ENCODE measurements at places on chromosomes 6 and 20.

DNA sequence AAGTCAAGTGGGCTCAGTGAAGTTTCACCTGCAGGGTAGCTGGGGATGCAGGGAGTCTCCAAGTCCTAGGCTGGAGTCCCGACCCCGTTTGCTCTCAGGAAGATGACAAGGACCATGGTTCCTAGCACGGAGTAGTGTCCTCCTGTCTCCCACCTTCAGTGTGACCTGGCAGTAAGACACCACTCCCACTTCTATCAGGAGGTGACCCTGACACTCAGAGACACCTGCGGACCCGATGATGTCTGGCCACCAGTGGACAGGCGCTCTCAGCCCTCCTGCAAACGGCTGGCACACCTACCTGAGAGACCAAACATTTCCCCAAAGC lies 1.1 kb downstream of the SOD2 start:
- DNase-seq: no peak

DNA sequence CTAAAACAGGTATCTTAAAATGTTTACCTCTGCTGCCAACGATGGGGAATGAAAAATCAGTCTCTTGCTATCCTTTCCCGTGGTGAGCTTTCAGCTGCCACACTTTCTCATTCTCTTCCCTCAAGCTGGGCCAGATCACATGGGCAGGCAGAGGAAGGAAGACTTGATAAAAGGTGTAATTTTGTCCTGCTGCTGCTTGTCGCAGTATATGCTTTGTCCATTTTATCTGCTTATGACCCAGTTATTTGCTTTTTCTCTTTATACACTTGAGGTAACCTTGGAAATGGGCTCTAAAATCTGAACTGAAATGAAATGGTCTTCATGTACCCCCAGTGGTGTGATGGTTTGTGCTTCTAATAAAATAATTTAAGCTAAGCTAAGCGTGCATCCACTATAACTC lies 695.9 kb upstream of the FLRT3 start:
- DNase-seq: no peak

DNA sequence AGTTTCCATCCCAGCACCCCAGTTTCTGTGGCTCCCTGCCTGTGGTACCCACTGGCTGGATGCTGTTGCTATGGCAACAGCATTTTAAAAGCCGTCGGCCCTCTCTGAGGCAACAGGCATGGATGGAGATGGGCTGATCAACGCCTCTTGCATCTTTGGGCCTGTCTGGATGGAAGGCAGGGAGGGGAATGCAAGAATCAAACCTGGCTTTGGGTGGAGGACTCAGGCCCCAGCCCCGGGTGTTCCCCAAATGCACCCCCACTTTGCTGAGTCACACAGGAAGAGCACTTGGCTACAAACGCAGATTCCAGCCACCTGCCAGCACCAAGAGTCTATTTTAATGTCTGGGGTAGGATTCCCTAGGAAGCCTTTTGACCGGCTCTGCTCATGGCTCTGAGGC lies 45.7 kb upstream of the TGM2 start:
- no peak for DNase-seq

- peak; percentile 95 for DNase-seq
Measured at GRCh38 chr6:36423101-36423824, 19.4 kb downstream of the PXT1 start.

GRCh38 chr20:17343656-17344452 lies 117.0 kb downstream of the PCSK2 start:
- no peak for DNase-seq

- DNase-seq: peak; percentile 61
Measured at GRCh38 chr20:15942130-15942529, 631.1 kb downstream of the KIF16B start.

DNA sequence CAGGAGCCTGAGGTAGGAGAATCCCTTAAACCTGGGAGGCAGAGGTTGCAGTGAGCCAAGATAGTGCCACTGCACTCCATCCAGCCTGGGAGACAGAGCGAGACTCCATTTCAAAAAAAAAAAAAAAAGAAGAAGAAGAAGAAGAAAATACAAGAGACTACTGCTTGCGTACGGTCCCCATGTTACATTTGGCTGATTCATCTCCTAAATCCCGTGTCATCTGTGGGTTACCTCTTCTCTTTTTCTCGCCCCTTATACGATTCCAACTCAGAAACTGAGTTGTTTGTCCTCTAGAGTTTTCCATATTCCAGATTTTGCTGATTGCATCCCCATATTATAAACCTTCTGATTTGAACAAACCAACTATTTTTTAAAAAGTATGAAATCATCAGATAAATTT lies 62.4 kb upstream of the NELFCD start:
- DNase-seq: no peak

GRCh38 chr20:35317416-35318210 lies 25.4 kb upstream of the FAM83C start:
- peak; percentile 31 for DNase-seq

DNA sequence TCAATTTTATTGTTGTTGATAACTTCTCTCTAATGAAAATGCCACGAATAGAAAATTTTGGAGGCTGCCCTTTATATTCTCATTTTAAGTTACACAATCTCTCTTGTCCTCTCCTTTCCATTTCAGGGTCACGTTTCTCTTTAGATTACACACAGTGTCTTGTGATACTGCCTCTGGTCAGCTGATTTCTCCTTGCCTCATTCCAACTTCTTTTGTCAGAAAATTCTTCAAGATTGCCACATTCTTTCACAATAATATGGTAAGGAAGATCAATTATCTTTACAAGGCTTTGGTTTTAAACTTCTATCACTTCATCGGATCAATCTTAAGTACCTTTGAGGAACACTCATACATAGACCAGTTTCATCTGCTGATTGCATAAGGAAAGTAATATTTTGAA lies 370.3 kb downstream of the RFPL4B start:
- DNase-seq: no peak

DNA sequence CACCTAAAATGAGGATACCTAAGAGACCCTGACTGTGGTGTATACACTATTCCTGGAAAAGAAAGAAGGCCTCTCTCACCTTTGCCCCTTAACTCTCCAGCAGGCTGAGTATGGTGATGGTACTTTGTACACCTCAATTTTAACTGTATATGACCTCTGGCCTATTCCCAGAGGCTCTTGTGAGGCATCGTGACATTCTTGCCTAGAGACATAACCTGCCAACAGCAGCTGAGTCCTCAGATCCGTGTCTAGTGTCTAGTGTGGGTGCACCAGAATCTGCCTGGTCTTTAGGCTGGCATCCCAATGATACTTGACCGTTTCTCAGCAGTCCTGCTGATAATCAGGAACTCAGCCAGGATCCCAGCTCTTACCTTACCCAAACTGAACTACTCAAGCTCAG lies 20.0 kb downstream of the TP53INP2 start:
- DNase-seq: no peak

- no peak for DNase-seq
Measured at GRCh38 chr6:101259505-101259904, 134.0 kb upstream of the GRIK2 start.

- DNase-seq: no peak
Measured at GRCh38 chr6:10250655-10251220, 164.1 kb downstream of the TFAP2A start.

DNA sequence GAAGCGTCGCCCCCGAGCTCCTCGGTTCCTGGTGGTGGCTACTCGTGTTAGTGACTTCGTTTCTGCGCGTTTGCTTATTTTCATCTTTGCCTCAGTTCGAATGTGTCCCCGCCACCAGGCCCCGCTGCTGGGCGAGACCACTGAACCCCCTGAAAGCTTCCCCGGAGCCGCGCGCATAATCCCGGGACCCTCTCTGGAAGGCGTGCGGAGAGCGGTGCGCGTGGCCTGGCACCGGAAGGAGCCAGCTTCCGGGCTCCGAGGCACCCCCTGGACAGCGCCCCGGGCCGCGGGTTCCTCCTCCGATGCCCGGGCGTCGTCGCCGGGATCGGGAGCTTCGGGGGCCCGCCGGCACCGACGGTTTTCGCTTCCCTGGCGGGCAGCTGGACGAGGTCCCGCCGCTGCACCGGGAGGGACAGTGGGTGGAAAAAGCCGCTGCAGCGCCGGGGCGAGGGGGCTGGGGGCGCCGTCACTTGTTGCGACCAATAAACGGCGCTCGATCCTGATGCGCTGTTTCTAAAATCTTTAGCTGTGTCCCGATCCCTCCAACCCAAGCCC lies 643 bp upstream of the SLC35D3 start:
- DNase-seq: no peak

DNA sequence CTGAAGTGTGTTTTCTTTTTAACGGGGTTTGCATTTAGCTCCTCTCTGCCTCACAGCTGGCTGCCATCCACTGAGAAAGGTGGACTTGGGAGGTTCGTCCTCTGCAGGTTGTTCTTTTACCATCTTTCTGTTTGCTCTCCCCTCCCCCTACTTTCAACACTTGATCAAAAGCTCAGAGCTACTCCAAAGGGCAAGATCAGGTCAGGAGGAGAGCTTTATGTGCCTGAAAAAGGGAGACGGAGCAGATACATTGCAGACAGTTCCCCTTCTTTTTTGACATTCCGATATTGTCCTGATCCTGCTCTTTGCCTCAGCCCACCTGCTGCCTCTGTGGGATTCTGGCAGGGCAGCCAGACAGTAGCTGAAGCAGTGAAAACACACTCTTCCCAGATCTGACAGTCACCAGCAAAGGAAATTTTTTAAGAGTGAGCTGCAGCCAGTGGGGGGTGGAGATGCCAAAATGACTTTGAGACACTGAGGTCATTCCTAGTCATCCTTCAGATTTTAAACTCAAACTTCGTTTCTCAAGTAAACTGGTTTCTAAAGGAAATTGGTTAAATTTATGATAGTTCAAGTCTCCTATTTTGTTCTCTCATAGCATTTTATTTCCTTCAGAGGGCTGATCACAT lies 26.5 kb downstream of the SMLR1 start:
- no peak for DNase-seq

GRCh38 chr6:129632172-129632613 lies 77.8 kb downstream of the ARHGAP18 start:
- DNase-seq: no peak

GRCh38 chr6:17910189-17910588 lies 77.2 kb downstream of the KIF13A start:
- DNase-seq: no peak

GRCh38 chr6:25352285-25352684 lies 73.1 kb downstream of the CARMIL1 start:
- no peak for DNase-seq

- DNase-seq: peak; percentile 82
Measured at GRCh38 chr6:27502508-27503435, 29.9 kb upstream of the ZNF184 start.

- no peak for DNase-seq
Measured at GRCh38 chr20:24764794-24765202, 184.3 kb upstream of the CST7 start.

DNA sequence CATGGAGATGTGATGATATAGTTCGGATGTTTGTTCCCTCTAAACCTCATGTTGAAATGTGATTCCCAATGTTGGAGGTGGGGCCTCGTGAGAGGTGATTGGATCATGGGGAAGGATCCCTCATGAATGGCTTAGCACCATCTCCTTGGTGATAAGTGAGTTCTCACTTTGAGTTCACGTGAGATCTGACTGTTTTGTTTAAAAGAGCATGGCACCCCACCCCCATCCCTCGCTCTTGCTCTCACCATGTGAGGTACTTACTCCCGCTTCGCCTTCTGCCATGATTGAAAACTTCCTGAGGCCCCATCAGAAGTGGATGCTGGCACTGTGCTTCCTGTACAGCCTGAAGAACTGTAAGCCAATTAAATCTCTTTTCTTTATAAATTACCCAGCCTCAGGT lies 10.9 kb downstream of the SLC32A1 start:
- no peak for DNase-seq

DNA sequence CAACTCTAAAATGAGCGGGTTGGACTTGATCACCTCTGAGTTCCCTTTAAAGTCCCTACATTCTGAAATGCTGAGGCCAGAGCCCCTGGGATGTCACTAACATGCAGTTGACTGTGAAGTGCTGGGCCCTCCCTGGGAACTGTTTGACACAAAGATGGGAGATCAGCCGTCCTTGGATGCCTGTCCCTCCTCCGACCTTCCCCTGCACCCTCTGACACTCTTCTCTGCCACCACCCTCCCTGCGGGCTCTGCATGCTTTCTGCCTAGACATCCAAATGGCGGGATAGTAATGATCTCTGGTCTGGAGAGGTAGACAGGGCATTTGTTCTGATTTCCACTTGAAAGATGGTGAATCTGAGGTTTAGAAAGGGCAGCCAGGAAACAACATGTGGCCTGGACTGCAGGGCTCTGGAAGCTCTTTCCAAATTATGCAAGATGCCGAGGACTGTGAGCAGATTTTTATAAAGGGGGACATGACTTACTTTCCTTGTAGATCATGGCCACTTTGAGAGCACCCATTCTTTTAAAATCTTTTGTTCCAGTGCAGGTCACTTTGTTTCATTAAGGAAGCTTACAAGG lies 113.2 kb downstream of the ZDHHC14 start:
- no peak for DNase-seq

DNA sequence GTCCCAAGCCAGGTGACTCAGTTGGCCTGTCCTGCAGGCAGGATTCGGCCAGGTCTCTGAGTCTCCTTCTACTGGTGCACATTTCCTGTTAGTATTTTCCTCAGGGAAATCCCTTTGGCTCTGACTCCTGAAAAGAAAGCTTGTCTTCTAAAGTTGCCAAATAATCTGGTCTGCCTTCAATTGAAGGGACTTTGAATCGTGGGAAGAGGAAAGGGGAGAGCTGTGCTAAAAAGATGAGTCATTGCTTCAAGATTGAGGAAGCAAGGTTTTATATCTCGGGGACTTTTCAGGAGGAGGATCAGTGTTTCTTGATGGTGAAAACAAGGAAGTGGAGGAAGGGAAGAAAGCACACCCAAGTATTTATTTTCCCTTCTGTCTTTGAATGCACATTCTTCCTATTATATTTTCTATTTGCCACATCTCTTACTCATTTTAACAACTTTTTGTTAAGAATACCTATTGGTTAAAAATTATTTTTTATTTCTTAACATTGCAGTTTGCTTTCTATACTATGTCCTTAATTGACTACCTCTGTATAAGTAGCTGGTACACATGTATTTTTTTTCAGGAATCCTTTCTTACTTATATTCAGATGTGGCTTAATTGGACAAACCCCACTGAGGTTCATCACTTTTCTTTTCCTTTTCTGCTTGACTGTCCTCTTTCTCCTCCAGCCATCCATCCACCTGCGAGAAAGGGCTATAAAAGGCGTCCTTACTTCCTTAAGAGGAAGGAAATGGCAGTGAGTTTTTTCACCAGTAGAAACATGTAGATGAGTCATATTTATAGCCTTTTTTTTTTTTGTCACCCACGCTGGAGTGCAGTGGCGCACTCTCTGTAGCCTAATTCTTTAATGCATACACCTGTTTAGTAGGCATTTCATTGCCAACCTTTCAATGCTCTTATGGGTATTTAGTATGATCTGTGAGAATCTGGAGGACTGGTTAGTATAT lies 15.0 kb upstream of the IFNGR1 start:
- peak; percentile 78 for DNase-seq

GRCh38 chr20:57691699-57692098 lies 18.1 kb downstream of the PMEPA1 start:
- DNase-seq: no peak

DNA sequence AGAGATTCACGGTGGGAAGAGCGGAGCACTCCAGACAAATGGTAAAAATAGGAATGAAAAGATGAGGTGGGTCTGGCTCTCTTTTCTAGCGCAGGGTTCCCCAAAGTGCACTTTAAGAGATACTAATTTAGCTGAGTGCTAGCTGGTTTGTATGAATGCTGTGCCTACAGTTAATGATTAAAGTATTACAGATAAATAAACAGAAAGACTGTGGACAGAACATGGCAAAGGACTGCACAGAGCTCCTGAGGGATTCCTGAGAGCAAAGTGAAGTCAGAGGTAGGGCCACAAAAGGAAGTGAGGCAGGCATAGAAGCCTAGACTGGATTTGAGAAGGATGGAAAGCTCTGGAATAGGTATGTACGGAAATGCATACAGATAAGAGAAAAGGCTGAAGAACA lies 114.5 kb downstream of the INSM1 start:
- DNase-seq: no peak

- DNase-seq: no peak
Measured at GRCh38 chr6:34148631-34149451, 3.0 kb upstream of the GRM4 start.
